ENCODE measurements at places on chromosomes 3 and 15.

DNA sequence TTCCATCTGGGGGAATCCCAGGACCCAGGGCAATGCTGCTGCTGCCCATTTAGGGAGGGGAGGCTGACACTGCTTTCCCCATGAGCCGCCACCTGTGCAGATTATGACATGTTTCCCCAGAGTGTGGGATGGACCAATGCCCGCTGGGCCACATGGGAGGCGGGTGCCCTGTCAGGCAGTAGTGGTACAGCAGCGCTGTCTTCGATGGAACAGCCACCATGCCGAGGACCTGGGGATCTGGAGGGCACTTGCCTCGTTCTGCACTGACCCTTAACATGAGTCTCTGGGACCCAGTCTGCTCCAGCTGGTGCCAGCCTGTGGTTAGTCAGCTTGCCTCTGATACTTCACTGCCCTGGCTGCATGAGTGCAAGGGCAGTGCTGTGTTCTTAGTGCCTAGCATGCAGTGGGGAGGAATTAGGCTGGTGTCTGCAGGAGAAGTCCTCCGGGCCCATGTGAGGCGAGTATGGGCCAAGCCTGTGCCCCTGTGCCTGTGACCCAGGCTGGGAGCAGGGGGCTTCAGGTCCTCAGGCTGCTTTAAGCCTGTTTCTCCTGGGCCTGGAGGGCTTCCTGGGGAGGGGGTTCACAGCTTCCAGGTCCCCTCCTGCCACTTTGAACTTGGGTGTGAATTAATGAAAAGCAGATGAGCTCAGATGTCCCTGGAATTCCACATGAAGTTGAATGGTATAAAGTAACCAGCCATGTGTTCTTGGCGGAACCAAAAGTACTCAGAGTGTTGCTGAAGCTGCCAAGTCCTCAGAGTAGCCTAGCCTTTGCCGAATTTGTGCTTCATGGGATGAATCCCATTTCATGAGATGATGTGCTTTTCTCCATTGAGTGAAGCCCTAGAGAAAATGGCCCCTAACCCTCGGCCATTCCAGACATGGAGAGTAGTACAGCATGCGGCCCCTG is 22.9 kb downstream of the KLF13 start:
- no peak for DNase-seq

DNA sequence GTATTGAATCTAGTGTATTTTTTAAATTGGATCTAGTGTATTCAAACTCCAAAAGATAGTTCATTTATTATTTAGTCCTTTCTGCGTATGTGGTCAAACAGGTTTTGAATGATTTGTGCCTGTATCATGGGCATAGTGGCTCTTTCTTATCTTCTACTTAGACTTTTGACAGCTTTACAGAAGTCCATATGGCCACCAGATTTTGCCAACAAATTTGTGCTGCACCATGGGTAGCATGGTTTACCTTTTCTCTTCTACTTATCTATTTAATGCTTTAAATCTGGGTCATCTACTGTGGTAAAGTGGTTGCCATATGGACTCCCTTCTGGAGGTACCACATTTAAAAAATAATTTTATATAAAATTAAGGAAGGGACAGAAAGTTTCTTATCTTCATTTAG is 66.9 kb upstream of the CADM2 start:
- DNase-seq: no peak

GRCh38 chr3:118863731-118864322 is 170.8 kb downstream of the IGSF11 start:
- DNase-seq: peak; percentile 26

- peak; percentile 8 for DNase-seq
These were observed 1.4 kb upstream of the RAB5A start for GRCh38 chr3:19945534-19945933.

DNA sequence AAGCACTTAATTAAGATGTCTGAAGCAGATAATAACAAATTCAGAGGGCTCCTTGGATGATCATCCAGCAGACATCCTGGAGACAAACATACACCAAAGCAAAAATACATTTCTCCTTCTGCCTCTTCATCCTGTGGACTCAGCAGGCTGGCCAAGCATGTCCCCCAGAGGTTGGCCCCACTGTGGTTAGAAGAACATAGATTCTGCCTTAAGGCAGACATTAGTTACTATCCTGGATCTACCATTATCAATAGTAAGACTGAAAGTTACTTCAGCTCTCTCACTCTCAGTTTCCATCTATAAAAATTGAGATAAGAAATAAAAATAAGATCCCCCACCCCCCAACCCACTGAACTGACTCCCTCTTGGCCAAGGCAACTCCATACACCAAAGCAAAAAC is 28.6 kb upstream of the TGFBR2 start:
- no peak for DNase-seq

All from SHP77 (cell line).